ENCODE measurements at places on chromosomes 11 and 22. TPM values are rescaled to one million over a fixed set of nuclear protein-coding genes. Genes with fewer than 3 reads are reported as not detected.

CD3D gene
- total RNA-seq = not detected

CHRDL2 gene
- total RNA-seq = not detected

KCNJ1 gene
- total RNA-seq = not detected

DNA sequence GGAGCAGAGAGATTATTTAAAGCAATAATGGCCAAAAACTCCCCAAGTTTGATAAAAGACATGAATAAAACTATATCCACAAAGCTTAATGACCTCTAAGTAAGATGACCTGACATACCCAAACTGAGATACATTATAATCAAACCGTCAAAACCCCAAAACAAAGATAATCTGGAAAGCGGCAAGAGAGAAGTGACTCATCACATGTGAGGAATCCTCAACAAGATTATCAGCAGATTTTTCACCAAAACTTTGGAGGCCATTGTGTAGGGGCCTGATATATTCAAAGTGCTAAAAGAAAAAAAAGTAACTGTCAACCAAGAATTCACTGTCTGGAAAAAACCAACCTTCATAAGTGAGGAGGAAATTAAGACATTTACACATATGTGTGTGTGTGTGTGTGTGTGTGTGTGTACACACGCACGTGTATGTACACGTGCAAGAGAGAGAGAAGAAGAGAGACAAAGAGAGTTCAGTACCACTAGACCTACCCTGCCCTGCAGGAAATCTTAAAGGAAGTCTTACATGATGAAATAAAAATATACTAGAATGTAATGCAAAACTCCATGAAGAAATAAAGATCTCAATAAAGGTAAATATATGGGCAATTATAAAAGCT lies 752.4 kb downstream of the NELL1 start:
- no peaks in the 10 kb centered on the region for H3K4me1 ChIP-seq
- no peaks in the 10 kb centered on the region for H3K27me3 ChIP-seq
- no peaks in the 10 kb centered on the region for H3K36me3 ChIP-seq

MIOX gene
- total RNA-seq = not detected

All from PC-3 (cell line).